Aorta (tissue), 5 donors: ENCODE measurements at places on chromosomes 6 and 20. TPM values are rescaled to one million over a fixed set of nuclear protein-coding genes. Genes with fewer than 3 reads are reported as not detected.

DNA sequence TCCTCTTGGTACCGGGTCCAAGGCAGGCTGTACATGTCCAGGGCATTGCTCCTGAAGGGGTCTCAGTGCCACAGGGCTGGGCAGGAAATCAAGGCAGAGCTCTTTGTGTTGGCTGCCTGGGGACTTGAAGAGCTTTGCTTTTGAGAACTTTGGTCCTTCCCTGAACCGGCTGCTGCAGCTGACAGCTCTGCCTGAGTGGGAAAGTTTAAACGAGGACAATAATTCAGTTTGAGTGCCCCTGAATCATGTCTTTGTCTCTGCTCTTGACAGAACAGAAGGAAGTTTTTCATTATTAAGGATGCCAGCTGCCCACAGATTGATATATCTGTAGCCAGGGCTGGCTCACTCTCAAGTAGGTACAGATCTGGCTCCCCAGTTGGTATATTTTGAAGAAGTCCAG lies 56.1 kb downstream of the ANKRD6 start:
- H3K27ac ChIP-seq: no peak overlapping the region
- DNase-seq: no peak
- H3K27me3 ChIP-seq: no peaks in the 10 kb centered on the region
- H3K4me1 ChIP-seq: peaks cover 2% of the 10 kb centered on the region
- H3K4me3 ChIP-seq: no peak overlapping the region

DNA sequence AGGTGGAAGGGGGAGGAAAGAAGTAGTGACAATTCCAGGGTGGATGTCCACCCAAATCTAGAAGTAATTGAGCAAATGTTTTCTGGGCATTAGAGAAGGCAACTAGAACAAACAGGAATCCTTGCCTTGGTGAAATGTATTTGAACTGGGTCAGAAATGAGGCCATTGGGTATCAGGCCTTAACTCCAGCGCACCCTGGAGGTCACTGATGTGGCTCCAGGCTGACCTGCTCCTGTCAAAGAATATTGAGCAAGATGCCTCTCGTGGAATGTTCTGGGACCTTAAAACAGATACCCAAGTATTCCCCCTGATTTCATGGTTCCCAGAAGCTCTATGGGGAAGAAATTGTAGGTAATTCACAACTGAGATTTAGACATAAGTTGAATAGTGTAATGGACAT lies 6.9 kb downstream of the HLA-DPB1 start:
- DNase-seq: no peak
- no peak overlapping the region for H3K4me3 ChIP-seq
- no peak overlapping the region for H3K27ac ChIP-seq
- H3K4me1 ChIP-seq: no peaks in the 10 kb centered on the region

C20orf141 gene
- not detected for total RNA-seq

DNA sequence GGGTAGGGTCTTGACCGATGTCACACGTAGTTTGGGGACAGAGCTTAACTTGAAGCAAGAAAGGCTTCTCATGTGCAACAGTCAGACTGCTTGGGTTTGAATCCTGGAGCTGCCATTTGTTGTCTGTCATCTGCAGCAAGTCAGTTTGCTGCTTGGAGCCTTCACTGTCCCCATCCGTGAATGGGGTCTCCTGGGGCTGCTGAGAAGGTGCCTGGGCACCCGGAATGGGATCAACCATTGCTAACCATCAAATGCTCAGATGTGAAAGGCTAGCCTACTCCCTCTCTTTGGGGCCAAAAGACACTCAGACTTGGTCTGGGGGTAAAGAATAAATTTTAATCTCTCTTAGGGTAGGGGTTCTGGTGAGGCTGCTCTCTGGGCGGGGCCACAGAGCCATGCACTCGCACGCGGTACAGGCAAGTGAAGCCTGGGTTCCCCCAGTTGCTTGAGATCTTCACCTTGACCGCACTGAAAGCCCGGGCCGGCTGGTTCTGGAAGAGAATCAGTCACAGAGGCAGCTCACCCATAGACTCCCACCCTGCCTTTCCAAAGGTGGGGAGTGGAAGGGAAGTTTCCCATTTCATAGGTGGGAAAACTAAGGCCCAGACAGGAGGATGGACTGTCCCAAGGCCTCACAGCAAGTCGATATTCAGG lies 20.6 kb downstream of the SUN5 start:
- no peak overlapping the region for H3K4me3 ChIP-seq
- DNase-seq: peak; percentile 72
- H3K36me3 ChIP-seq: no peaks in the 10 kb centered on the region
- H3K27me3 ChIP-seq: no peaks in the 10 kb centered on the region

OPRL1 gene
- total RNA-seq: 0.78 TPM

GRCh38 chr6:48826152-48826515 lies 636.9 kb downstream of the MMUT start:
- no peak overlapping the region for H3K4me3 ChIP-seq
- H3K36me3 ChIP-seq: no peaks in the 10 kb centered on the region
- no peak for DNase-seq

- H3K27ac ChIP-seq: no peak overlapping the region
- no peak for DNase-seq
- no peaks in the 10 kb centered on the region for H3K27me3 ChIP-seq
- no peak overlapping the region for H3K4me3 ChIP-seq
- no peaks in the 10 kb centered on the region for H3K4me1 ChIP-seq
Observed at GRCh38 chr6:45502456-45502855, 124.7 kb upstream of the SUPT3H start.

- H3K27ac ChIP-seq: no peak overlapping the region
- H3K4me1 ChIP-seq: peaks cover 2% of the 10 kb centered on the region
- no peaks in the 10 kb centered on the region for H3K36me3 ChIP-seq
- H3K4me3 ChIP-seq: no peak overlapping the region
- H3K27me3 ChIP-seq: no peaks in the 10 kb centered on the region
Observed at GRCh38 chr6:169145991-169146501, 107.6 kb downstream of the THBS2 start.

F13A1 gene
- total RNA-seq: 421 TPM

DNA sequence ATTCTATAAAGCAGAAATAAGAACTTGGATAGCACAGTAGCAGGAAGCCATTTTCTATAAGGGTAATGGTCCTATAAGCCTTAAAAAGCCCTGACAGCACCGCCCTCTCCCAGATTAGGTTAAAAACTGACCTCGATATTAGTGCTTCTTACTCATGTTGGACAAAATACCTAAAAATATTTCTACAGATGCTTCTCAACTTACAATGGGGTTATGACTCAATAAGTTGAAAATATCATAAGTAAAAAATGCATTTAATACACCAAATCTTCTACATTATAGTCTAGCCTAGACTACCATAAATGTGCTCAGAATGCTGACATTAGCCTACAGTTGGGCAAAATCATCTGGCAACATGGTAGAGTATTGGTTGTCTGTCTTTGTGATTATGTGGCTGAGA lies 70.3 kb downstream of the SESN1 start:
- no peak overlapping the region for H3K27ac ChIP-seq
- no peak for DNase-seq
- H3K27me3 ChIP-seq: no peaks in the 10 kb centered on the region
- H3K4me1 ChIP-seq: no peaks in the 10 kb centered on the region
- no peaks in the 10 kb centered on the region for H3K36me3 ChIP-seq

DNA sequence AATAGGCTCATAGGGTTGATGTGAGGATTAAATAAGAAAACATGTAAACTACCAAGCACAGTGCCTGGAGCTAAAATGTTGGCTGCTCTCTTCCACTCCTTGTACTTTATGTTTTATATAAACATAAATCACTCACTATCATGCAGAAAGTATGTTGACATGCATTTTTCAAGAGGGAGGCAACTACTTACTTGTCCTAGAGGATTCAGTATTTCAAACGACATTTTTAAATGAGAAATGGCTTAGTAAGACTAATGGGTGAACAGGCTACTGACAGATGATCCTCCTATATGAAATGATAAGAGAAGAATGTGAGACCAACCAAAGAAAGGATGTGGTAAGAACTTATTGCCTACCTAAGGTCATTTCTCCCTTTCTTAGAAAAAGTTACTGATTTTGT lies 21.0 kb downstream of the LATS1 start:
- peaks cover 2% of the 10 kb centered on the region for H3K36me3 ChIP-seq
- no peaks in the 10 kb centered on the region for H3K27me3 ChIP-seq
- no peak overlapping the region for H3K27ac ChIP-seq
- DNase-seq: no peak
- peaks cover 4% of the 10 kb centered on the region for H3K4me1 ChIP-seq

- no peaks in the 10 kb centered on the region for H3K27me3 ChIP-seq
- no peaks in the 10 kb centered on the region for H3K36me3 ChIP-seq
- H3K27ac ChIP-seq: no peak overlapping the region
Observed at GRCh38 chr6:55058682-55059081, 115.6 kb upstream of the HCRTR2 start.

- no peaks in the 10 kb centered on the region for H3K36me3 ChIP-seq
- H3K27ac ChIP-seq: no peak overlapping the region
- H3K4me3 ChIP-seq: no peak overlapping the region
- no peak for DNase-seq
Observed at GRCh38 chr6:115914098-115914497, 146.6 kb downstream of the FRK start.

DNA sequence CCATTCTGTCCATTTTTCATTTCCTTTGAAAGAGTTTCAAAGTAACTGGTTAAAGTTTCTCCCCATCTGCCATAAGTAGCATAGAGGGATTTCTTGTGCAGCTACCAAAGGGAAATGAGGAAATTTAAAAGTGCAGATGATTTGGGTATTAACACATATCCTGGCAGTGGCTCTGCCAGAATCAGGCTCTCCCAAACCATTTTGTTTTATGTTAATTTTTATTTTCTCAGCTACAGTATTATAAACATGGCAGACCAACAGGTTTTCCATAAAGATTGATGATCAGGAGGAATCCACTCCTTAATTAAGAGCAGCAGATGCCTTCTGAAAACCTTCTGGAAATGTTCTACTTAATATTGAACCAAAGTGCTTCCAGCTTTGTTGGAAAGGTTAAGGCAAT lies 13.9 kb downstream of the PLCB4 start:
- no peaks in the 10 kb centered on the region for H3K27me3 ChIP-seq
- DNase-seq: no peak
- H3K36me3 ChIP-seq: no peaks in the 10 kb centered on the region

DNA sequence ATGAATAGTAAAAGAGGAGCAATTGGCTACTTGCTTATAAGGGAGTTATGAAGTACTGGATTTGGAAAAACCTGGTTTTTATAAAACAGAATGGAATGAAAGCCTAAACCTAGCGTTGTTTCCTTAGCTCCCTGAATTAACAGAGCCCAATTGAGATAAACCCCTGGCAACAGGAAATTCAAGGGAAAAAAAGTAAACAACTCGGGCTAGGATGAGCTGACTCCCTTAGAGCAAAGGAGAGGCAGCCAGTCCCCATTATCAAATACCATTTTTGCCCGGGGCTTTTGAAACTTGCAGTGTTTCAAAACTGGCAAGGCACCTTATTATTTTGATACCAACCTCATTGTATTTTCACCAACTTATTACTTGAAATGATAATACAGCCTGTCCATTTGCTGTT lies 587.5 kb downstream of the CD109 start:
- no peaks in the 10 kb centered on the region for H3K36me3 ChIP-seq
- DNase-seq: no peak
- no peaks in the 10 kb centered on the region for H3K4me1 ChIP-seq

PKHD1 gene
- total RNA-seq: not detected

DNA sequence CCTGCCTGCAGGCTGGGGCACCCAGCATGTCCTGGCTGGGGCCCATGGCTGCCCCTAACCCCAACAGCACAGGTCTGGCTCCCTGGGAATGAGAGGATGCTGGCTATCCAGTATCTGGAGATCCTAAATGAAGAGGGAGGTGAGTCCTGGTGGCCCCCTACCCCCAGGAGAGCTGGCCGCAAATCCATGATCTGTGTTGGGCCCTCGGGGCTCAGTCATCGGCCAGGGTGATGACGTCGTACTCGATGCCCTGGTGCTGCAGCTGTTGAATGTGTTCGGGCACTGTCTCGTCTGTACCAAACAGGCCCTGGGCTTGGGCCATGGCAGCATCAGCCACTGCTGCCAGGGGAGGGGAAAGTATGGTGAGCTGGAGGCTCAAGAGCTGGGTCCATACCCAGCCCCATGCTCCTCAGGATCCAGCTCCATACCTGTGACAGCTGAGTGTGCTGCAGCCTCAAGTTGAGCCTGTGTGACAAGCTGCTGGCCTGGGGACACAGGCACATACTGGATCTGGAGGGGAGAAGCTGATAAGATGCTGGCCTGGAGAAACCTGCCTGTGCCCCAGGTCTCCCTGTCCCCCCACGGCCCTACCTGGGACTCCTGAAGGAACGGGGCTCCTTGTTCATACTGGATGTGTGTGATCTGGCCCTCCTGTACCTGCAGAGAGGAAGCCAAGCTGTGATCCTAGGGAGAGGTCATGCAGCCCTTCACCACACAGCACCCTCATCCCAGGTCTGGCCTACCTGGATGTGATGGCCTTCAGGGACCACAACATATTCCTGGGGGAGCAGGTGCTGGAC lies 14.5 kb downstream of the PCIF1 start:
- DNase-seq: no peak
- H3K36me3 ChIP-seq: peaks cover 19% of the 10 kb centered on the region
- no peak overlapping the region for H3K4me3 ChIP-seq
- no peak overlapping the region for H3K27ac ChIP-seq

POU5F1 gene
- 2.2 TPM for total RNA-seq

- no peak for DNase-seq
- H3K36me3 ChIP-seq: no peaks in the 10 kb centered on the region
- H3K4me1 ChIP-seq: no peaks in the 10 kb centered on the region
Observed at GRCh38 chr20:47664744-47665143, 120.5 kb downstream of the SULF2 start.

- H3K27me3 ChIP-seq: no peaks in the 10 kb centered on the region
- H3K36me3 ChIP-seq: no peaks in the 10 kb centered on the region
- DNase-seq: no peak
- no peaks in the 10 kb centered on the region for H3K4me1 ChIP-seq
Observed at GRCh38 chr6:25749837-25750236, 4.7 kb upstream of the SLC17A4 start.

CEBPB gene
- total RNA-seq: 141 TPM

PHACTR3 gene
- total RNA-seq: 0.16 TPM

GRCh38 chr6:37175332-37176267 lies 5.6 kb downstream of the PIM1 start:
- no peaks in the 10 kb centered on the region for H3K27me3 ChIP-seq
- H3K4me3 ChIP-seq: no peak overlapping the region
- DNase-seq: no peak
- H3K27ac ChIP-seq: no peak overlapping the region

DNA sequence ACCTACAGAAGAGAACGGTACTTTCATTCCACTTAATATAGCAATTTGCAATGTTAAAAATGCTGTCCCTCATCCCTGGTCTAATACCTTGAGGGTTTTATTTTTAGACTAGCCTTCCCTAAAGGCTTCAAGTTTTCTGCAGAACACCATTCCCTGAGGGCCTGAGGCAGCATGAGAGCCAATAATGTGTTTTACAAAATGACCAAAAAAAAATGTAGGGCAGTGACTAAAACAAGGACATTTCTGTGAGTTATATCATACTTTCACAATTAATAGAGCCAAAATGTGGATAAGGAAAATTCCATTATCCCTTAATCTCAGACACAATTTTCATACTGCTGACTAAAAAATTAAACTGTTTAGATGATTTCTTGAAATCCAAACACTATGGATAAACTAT lies 22.7 kb downstream of the GPR63 start:
- no peaks in the 10 kb centered on the region for H3K4me1 ChIP-seq
- H3K27ac ChIP-seq: no peak overlapping the region
- no peaks in the 10 kb centered on the region for H3K27me3 ChIP-seq
- no peak overlapping the region for H3K4me3 ChIP-seq
- no peaks in the 10 kb centered on the region for H3K36me3 ChIP-seq
